ENCODE measurements at places on chromosomes 2 and 18. TPM values are rescaled to one million over a fixed set of nuclear protein-coding genes. Genes with fewer than 3 reads are reported as not detected.

Gene SLC35G4
- total RNA-seq, result not detected

Gene LYPD6B
- not detected for total RNA-seq

Gene CENPO
- total RNA-seq, result 35.5 TPM

Gene RNF152
- total RNA-seq, result 1.2 TPM

Gene CDC42EP3
- 80.4 TPM for total RNA-seq

Gene CFAP210
- not detected for total RNA-seq

Gene ESPNL
- total RNA-seq, result 0.41 TPM

Gene CCDC102B
- 64.2 TPM for total RNA-seq

Gene ARHGEF4
- total RNA-seq, result 8.9 TPM

Gene CDH19
- total RNA-seq, result 15.8 TPM

Gene EPAS1
- total RNA-seq, result 3.8 TPM

Gene RGPD3
- total RNA-seq, result 0.08 TPM

Gene CROCC2
- not detected for total RNA-seq

Gene CHRNG
- not detected for total RNA-seq

Gene CDCA7
- 33.2 TPM for total RNA-seq

Gene NMUR1
- not detected for total RNA-seq

Gene FSHR
- total RNA-seq, result not detected

Gene TPRKB
- 63.8 TPM for total RNA-seq

Gene TMSB10
- total RNA-seq, result 7,729 TPM

Gene SLC35F6
- total RNA-seq, result 27.8 TPM

Gene ABCG8
- total RNA-seq, result not detected

Gene CASP10
- total RNA-seq, result 1.7 TPM

Gene IL36G
- total RNA-seq, result not detected

Gene ACTG2
- not detected for total RNA-seq

Gene SLC30A3
- 0.66 TPM for total RNA-seq

Gene POTEC
- total RNA-seq, result 0.88 TPM

Gene HDLBP
- total RNA-seq, result 357 TPM

Gene NLRC4
- not detected for total RNA-seq

Gene DOK1
- 11.5 TPM for total RNA-seq

Gene SPP2
- not detected for total RNA-seq

Gene ADGRF3
- 2.1 TPM for total RNA-seq

Gene G6PC2
- total RNA-seq, result not detected

Measured in A375 (cell line).